ENCODE measurements at places on chromosomes 13 and 19.
A peak's percentile ranks its signal among the peaks of the same experiment; 100 is the strongest.

DNA sequence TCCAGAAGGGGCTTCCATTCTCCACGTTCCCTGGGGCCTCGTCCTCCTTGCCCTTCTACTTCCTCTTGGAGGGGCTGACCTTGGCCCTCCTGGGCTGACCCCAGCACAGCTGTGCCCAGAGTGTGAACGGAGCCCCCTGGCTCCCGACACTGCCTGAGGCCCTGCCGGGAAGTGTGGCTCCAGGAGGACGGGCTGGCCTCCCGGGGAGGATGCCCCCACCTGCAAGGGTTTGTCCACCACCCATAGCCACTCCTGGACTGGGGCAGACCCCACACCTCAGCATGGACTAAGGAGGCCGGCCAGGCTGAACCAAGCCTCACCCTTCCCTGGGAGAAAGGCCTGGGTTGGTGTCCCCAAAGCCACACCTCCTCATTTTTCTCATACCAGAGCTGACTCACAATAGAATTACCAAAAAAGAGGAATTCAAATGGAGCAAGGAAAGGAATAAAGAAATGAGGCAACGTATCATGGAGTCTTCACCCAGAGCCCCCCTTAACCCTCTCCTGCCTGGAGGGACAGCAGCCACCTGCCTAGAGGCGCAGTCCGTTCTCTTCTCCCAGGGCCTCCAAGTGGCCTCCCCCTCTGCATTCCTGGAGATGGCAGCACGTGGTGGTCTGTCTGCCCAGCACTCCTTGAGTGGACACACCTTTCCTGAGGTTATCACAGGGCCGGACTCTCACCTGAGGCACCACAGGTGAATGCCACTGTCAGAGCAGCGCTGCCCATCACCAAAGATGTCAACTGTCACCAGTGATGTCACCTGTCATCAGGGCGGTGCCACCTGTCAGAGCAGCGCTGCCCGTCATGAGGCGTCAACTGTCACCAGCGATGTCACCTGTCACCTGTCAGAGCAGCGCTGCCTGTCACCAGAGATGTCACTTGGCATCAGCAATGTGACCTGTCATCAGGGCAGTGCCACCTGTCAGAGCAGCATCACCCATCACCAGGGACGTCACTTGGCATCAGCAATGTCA lies 3.1 kb upstream of the C13orf46 start:
- peak; percentile 65 for DNase-seq

DNA sequence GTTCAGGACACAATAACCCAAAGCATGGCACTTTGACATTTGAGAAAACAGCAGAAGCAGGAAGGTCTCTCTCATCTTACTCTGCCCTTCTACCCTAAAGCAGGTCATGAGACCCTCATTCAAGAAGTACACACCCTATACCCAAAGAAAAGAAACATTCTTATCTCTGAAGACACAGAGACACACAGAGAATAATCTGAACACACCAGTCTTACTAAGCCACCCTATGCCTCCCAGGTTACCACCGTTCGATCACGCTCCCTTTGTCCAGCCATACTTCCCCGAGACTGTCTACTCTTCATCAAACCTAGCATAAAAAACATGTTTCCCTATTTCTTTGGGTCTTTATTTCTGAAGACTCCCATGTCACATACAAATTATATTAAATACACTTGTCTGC lies 66.5 kb upstream of the ANKRD10 start:
- DNase-seq: no peak

- DNase-seq: no peak
Observed at GRCh38 chr13:42820451-42820850, 39.1 kb downstream of the FAM216B start.

DNA sequence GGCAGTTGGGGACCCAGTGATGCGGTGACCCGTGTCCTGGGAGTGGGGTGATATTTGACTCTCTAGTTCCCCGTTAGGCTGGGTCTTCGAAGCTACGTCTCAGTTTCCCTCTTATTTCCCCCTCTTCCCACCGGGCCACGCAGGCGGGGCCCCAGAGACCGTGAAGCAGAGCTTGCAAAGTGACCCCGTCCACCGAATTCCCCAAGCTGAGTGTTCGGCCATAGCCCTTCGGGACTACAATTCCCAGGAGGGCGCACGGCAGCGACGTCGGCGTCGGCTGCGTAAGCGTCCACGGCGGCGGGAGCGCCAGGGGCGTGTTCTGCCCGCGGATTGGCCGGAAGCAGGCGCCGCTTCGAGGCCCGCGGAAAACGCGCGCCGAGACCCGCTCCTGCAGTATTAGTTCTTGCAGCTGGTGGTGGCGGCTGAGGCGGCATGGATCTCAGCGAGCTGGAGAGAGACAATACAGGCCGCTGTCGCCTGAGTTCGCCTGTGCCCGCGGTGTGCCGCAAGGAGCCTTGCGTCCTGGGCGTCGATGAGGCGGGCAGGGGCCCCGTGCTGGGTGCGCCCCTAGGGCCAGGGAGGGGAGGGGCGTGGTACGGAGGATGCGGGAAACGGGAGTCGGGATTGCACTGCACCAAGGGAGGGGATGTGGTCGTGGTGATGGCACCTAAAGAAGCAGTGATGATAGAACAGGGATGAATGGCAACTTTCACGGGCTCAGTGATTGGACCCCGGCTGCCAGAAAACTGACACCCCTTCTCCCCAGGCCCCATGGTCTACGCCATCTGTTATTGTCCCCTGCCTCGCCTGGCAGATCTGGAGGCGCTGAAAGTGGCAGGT lies at the start of gene RNASEH2A:
TSS of gene RNASEH2A (plus strand) at position 343 of the 840 bp plus-strand sequence. CDS start at position 433, 90 bp downstream.
- peak; percentile 43 for DNase-seq

- no peak for DNase-seq
Observed at GRCh38 chr19:461721-462551, 1.1 kb upstream of the SHC2 start.

DNA sequence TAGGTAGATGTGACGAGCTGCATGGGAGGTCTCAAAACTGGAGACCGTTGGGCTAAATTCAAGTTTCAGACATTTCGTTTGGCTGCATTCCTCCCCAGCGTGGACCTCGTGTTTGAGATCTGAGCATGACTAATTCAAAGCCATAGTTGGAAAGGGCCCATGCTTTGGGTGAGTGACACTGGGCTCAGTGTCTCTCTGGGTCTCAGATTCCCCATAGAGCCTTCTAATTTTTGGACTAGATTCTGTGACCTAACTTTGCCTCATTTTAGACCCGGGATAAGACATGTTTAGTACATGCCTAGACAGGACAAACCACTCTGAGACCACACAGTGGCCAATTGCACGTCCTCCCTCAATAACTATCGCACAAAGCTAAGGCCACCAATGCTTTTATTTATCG lies 16.6 kb downstream of the CKM start:
- DNase-seq: no peak

DNA sequence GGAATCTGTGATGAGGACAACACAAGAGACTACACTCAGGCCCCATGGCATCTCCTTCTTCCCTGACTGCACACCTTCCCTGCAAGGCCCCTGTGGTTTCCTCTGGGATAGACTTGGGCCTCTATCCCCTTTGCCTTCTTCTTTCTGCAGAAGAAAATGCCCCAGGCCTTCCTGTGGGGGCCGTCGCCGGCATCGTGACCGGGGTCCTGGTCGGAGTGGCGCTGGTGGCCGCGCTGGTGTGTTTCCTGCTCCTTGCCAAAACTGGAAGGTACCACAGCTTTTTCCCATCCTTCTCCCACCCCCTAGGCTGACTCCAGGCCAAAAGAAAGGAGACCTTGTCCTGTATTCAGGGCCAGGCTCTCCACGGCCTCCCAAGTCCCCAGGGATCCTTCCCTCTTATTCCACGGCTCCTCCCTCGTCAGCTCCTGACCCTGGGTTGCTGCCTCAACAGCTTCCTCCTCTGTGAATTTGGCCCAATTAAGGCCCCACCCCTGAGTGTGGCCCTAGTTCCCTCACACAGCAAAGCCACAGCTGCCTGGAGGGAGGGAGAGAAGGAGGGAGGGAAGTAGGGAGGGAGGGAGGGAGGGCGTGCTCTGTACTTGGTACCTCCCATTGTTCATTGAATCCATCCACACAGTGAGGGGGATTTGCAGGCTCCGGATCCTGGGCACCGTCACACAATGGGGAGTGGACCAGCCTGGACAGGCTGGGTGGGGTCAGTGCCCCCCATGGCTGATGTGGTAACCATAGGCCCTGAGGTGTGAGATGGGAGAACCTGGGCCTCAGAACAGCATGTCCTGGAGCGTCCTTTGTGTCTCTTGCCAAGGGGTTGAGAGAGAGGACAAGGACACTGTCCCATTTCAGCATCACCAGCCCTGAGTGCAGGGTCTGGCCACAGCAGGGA lies 12.5 kb downstream of the CEACAM3 start:
- DNase-seq: no peak

GRCh38 chr19:55451965-55452748 lies 9.1 kb upstream of the SHISA7 start:
- no peak for DNase-seq

DNA sequence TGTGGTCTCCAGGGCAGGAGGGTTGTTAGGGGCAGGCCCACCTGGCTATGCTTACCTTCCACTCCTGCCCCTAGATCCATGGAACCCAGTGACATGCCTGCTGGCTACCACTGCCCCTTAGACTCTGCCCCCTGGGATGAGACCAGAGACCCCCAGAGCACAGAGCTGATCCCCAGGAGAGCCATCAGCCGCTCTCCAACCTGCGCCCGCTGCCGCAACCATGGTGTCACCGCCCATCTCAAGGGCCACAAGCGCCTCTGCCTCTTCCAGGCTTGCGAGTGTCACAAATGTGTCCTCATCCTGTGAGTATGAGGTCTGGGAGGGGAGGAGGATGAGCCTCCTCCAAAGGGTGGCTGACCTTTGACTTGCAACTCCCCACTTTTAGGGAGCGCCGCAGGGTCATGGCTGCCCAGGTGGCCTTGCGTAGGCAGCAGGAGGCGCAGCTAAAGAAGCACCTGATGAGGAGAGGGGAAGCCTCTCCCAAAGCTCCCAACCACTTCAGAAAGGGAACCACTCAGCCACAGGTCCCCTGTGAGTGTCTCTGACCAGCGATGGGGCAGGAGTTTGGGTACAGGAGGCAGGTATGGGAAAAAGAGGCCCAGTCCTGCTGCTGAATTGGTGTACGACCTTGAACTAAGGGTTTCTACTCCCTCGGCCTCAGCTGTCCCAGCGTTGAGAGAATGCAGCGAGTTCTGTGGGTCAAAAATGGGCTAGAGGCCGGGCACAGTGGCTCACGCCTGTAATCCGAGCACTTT lies 2.7 kb downstream of the DMRTC2 start:
- DNase-seq: no peak

All from GM04503 (cell line).